SHP77 treated with DMSO at 0.1 percent for 48 hours (cell line): ENCODE measurements at places on chromosomes 11 and 22.

DNA sequence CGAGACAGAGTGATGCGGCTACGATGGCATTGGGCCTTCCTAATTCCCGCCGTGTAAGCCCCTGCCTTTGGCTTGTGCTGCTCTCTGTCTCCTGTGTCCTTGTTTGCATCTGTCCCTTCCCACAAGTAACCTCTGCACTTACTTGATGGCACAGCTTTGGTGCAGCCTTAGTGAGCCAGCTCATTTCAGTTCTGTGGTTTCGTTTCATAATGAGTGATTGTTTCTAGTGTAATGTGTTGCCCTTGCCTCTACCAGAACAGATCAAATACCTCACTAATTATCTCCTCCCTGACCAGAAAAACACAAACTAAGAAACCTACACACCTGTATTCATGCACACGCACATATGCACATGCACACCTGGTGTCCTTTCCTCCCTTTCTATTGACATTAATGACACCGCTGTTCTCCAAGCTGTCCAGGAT, 58.8 kb downstream of the GRK3 start:
- no peak for DNase-seq

DNA sequence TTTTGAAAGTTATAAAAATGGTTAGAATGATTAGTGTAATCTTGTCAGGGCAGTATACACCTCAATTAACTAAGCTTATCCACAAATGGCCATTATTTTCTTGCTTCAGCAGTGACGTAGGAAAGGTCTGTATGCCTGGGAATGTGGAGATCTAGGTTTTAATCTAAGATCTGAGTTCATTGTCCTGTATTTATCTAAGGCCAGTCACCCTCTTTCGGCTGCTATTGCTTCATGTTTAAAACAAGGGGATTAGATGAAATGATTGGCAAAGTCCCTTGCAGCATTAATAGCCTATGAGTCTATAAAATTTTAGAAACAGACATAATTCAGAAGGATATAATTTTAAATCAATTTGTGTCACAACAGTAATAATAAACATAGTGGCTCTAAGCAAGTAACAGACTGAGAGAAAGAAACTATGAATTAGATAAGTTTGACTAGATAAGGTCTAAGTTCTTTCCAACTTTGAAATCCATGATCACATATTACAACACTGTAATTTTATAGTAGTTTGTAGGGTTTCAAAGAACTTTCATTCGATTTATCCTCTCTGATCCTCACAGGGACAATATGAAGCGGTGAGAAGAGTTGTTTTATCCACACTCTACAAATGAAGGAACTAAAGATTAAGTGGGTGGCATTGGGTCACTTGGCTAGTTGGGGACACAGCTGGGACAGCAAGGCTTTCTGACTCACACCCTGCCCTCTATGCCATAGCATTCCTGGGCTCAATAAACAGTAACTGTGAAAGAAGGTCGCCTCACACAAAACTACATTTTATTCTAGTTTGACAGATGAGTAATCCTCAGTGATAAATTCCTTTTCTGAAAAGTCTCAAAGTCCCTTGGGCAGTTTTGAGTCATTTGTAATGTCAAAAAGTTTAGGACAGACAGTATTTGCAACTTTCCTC, 60.6 kb upstream of the RDX start:
- DNase-seq: no peak

DNA sequence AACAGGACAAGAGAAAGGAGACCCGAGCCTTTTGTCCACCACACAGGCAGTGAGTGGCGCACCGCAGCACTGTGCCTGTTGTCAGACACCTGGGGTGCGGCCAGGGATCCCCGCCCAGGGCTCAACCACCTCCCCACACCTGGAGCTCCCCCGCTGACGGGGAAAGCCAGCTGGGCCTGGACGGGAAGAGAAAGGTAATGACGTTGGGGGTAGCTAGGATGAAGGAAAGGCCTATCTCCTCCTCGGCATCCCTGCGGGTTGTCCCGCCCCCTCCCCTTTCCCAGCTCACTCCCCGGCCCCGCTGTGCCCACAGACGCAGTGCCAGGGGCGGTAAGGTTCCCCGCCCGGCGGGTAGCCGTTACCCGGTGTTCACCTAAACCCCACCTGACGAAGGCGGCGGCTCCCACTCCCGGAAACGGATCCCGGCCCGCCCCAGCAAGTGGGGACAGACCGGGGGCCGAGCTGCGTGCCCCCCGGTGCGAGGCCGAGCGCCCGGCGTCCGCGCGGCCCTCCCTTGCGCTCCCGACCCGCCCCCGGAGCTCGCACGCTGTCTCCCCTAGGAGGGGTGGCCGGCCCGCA, 495 bp downstream of the HYOU1 start:
- no peak for DNase-seq

- DNase-seq: no peak
Measured at GRCh38 chr11:82406611-82407010, 327.1 kb downstream of the FAM181B start.

DNA sequence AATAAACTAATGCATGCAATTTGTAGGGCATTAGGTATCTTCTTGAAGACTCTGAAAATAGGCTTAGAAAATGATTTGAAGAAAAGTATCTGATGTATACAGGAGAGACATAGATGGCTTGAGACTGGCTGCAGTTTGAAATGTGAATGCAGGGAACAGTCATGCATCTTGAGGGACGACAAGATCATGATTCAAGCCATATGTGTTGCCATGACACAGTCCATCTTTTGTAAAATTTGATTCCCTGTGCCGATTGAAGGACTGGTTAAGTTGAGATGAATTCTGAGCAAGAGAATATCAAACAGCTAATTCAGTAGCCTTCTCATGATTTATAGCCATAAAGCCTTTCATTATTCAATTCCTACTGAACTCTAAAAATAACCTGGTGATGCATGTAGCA, 231.6 kb downstream of the CASP12 start:
- no peak for DNase-seq

DNA sequence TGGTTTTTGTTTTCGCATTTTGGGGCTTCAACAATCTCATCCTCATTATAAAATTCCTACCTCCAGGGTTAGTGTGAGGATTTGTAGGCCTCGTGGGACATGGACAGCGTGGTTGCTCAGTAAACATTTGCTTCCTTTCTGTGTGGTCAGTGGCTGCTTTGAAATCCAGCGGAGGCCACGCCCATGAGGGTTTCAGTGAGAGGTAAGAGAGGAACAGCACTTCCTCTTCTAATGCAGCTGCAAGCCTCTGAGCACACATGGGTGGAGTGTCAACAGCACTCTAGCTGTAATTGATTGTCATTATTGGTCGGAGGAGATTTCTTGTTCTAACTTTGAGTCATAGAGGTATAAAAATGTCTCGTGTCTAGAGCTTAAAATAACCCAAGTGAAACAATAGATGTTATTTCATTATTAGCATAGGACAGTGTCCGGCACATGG, 6.0 kb upstream of the ARHGAP42 start:
- DNase-seq: peak; percentile 91

- no peak for DNase-seq
Measured at GRCh38 chr22:41722496-41722895, 23.2 kb downstream of the MEI1 start.

GRCh38 chr11:100719809-100720221, 32.7 kb downstream of the ARHGAP42 start:
- peak; percentile 75 for DNase-seq

DNA sequence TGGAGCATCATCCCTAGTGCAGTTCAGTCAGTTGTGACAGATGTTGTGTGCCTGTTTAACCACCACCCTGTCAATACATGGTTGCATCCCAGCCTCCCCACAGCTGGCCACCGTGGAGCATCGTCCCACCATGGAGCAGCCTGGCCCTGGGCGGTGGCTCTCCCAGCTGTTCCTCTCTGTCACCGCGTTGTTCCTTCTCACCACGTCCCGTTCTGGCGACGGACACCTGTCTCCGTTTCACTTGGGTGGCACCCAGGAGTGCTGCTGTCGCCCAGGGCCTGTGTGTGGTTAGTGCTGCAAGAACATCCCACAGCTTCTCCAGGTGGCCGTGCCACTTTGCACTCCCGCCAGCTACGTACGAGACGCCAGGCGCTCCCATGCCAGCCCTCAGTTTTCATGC, 26.5 kb downstream of the MUC6 start:
- DNase-seq: no peak

DNA sequence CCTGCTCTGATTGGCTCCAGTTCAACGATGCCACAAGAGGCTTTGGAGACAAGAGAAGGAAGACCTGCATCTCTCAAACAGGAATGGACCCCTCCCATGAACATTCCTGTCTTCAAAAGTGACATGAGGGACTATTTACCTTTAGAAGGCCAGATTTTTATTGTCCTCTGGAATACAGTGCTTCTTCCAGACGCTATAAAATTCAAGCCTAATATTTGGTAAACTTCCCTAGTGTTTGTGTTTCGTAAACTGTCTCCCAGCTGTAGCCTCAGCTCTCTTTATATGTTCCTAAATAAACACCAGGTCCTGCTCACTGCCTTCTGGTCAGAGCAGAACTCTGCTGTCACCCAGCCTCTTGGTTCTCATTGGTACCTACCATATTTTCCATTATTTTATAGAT, 157.8 kb downstream of the CCDC34 start:
- no peak for DNase-seq

GRCh38 chr11:92638678-92639077, 330.8 kb upstream of the MTNR1B start:
- DNase-seq: no peak

DNA sequence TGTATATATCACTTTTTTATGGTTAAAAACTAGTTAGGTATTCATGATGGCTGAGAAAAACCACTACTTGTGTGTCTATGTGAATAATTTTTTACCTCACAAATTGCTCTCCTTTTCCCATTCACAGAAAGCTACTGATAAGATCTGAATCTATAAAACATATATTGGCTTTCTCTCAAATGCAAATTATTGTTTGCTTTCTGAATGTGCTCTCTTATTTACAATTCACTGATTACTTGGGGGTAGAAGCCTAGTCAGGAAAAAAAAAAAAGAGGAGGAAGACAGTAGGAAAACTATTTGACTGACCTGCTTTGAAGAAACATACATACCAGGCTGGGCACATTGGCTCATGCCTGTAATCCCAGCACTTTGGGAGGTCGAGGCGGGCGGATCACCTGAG, 20.5 kb downstream of the PGM2L1 start:
- DNase-seq: no peak

GRCh38 chr11:103497268-103497667, 388.0 kb downstream of the DYNC2H1 start:
- no peak for DNase-seq

DNA sequence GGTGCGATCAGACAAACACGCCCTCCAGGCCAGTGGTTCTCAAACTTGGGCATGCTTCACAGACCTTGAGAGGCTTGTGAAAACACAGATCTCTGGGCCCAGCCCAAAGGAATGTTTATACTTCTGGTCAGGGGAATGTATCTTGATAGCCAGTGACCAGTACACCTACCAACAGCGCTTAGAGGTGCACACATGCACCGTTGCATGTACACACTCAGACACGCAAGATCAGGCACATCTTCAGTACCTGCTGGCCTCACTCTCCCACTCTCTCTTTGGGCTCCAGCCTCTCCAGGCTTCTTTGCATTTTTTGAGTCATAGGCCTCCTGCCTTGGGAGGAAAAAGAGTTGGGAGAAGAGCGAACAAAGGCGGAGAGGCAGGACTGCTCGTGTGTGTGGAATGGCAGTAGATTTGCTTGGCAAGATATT, 11.7 kb upstream of the FXYD6 start:
- DNase-seq: no peak

GRCh38 chr11:39990421-39990831, 1469.0 kb downstream of the LRRC4C start:
- DNase-seq: no peak

GRCh38 chr22:50698546-50698945, 25.9 kb downstream of the SHANK3 start:
- no peak for DNase-seq

DNA sequence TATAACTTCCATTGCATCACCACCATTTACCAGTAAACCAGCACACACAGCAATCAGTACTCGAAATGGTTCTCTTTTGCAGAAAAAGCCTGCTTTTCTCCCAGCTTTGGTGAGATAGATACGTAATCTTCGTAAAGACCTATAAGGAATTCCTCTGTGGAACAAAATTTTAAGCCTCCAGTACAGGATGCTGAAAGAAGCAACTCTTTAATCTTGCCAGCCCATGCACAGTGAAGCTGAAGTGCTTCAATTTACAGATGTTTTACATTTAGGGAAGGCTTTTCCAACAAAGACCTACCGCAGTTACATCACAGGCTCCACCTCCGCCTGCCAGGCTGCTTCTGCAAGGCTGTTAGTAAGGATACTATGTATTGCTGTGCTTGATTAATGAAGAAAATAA, 1.9 kb downstream of the ELMOD1 start:
- no peak for DNase-seq

GRCh38 chr11:100269516-100269915, 417.6 kb upstream of the ARHGAP42 start:
- no peak for DNase-seq

GRCh38 chr11:120605469-120605868, 93.9 kb downstream of the GRIK4 start:
- no peak for DNase-seq

- DNase-seq: no peak
Measured at GRCh38 chr11:6570691-6571427, 32.6 kb downstream of the RRP8 start.

DNA sequence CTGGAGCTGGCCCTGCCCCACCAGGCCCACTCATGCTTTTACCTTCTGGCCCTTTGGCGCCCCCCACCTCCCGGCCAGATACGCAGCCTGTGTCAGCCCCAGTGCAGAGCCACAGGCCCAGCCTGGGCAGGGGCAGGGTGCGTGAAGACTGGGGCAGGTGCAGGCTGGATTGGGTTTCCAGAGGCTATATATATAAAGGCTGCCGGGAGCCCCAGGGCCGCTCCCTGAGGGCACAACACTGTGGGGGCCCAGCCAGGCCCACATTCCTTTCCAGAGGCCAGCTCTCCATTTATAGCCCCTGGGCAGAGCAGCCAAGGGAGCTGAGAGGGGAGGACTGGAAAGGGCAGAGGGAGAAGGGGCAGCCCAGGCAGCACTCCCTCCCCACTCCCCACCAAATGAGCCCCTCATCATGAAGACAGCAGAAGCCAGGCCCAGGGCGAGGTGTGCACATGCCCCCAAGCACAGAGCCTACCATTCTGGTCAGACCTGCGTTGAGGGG, 5.0 kb upstream of the MYOD1 start:
- no peak for DNase-seq

DNA sequence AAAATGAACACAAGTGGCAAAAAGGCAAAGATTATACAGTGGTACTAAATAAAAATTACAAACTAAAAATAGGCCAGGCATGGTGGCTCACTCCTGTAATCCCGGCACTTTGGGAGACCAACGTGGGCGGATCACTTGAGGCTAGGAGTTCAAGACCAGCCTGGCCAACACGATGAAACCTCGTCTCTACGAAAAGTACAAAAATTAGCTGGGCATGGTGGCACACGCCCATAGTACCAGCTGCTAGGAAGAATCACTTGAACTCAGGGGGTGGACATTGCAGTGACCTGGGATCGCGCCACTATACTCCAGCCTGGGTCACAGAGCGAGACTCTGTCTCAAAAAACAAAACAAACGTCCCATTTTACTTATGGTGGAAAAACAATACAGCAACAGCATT, 24.5 kb downstream of the ZNF280B start:
- no peak for DNase-seq

DNA sequence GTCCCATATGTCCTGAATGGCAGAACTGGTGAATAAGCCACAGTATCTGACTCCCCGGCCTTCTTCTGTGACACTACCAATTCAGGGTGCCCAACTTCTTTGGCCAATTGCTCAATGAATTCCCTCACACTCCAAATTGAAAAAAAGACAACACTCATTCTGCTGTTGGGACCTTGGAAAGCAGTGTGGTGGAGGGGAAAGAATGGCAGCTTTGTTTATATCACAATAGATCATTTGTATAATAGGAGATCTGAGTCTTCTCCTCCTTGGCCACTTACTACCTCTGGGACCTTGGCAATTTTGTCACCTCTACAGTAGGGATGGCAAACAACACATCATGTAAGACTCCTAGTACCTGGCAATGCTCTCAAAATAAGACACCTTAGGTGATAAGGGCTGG, 64.6 kb downstream of the OPCML start:
- DNase-seq: no peak
